ENCODE measurements at places on chromosomes 2 and 18.

- DNase-seq: no peak
Observed at GRCh38 chr2:21269382-21269781, 145.6 kb downstream of the TDRD15 start.

- no peak for DNase-seq
Observed at GRCh38 chr2:26838121-26838906, 9.6 kb upstream of the DPYSL5 start.

DNA sequence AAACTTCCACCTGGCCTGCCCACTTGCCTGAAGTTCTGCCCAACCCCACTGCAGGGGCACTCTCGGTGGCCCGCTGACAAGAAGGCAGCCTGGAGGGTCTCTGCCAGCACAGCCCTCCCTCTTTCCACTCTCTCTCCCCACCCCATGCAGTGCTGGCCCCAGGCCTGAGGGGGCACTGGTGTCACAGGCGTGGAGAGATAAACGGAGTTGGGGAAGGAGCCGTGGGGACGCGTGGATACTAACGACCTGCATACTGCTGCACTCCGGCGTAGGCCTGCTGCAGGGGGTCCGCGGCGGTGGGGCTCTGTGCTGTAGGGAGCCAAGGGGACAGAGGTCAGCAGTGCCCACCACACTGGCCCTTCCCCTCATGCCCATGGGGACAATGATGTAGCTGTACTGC lies 299.3 kb downstream of the CELF4 start:
- no peak for DNase-seq

- peak; percentile 61 for DNase-seq
Observed at GRCh38 chr18:77062518-77063003, 70.0 kb downstream of the MBP start.

DNA sequence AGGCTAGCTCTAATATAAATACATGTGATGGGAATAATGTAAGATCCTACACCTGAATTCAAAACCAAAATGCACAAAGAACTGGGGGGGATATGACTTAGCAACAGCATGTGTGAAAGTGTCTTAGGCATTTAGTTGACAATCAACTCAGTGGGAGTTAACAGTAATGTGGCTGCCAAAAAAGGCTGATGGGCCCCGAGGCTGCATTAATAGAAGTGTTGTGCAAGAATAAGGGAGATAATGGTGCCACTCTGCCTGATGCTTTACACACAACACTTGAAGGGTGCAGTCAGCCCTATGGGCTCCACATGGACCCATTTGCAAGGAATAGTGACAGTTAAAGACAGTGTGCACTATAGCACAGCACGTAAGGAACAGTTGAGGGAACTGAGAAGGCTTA lies 649.4 kb upstream of the ZEB2 start:
- no peak for DNase-seq

- DNase-seq: no peak
Observed at GRCh38 chr18:3410273-3410672, 39.7 kb upstream of the TGIF1 start.

DNA sequence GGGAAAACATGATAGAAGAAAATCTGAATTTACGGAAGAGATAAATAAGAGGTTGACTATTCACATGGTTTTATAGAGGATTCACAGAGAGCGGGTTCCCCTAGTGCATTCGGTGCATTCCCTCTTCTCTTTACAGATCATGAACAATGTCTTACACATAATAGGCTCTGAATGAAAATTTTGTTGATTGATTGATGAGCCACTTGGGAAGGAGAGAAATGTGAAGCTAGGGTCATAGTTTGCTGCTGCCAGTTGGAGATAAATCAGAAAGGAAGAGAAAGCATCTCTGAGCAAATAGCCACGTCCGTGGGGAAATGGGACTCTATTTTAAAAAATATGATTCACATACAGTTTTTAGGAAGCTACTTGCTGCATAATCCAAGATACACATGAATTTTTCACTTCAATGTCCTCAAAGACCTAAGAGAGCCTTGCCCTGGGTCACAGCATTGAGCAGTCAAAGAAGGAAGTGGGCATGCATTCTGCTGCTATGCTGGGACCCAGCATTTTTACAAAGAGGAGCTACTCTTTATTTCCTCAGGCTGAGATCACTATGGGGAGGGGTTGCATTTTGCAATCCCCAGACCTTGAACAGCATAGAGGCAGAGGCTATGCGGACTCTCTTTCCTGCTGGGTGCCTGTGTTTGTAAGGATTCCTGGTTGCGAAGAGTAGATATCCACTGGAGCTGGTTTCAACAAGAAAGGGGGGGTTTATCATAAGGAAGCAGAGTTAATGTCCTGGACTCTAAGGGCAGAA lies 395.3 kb downstream of the TSN start:
- DNase-seq: no peak

DNA sequence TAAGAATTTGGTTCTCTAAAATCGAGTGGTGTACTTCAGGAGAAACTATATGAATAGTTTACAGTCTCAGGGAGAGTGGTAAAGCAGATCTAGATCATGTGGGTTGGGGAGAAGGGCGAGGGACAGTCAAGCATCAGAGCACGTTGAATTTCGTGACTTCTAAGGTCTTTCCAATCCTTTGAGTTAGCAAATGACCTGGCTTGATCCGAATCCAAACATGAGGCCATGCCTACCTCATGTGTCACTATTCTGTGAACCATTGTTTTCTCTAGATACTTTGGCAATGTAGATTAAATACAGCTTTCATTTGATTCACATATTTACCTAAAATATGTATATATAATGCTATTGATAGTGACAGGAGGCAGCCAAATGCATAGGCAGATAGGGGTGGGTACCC lies 674.9 kb downstream of the NYAP2 start:
- no peak for DNase-seq

GRCh38 chr2:106054321-106054720 lies 139.8 kb downstream of the UXS1 start:
- DNase-seq: no peak

DNA sequence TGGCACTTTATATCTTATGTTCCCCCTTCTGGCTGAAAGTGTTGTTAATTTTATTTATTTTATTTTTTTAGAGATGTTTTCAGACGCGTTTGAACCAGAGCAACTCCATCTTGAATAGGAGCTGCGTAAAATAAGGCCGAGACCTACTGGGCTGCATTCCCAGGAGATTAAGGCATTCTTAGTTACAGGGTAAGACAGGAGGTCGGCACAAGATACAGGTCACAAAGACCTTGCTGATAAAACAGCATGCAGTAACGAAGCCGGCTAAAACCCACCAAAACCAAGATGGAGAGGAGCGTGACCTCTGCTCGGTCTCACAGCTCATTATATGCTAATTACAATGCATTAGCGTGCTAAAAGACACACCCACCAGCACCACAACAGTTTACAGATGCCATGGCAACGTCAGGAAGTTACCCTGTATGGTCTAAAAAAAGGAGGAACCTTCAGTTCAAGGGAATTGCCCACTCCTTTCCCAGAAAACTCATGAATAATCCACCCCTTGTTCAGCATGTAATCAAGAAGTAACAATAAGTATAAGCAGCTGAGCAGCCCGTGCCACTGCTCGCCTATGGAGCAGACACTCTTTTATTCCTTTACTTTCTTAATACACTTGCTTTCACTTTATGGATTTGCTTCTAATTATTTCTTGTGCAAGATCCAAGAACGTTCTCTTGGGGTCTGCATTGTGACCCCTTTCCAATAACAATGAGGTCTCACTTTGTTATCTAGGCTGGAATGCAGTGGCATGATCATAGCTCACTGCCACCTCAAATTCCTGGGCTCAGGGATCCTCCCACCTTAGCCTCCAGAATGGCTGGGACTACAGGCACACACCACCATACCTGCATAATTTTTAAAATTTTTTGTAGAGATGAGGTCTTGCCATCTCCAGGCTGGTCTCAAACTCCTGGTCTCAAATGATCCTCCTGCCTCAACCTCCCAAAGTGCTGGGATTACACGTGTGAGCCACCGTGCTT lies 55.9 kb downstream of the CACNB4 start:
- no peak for DNase-seq

- peak; percentile 14 for DNase-seq
Observed at GRCh38 chr18:12092398-12093229, 1.0 kb upstream of the ANKRD62 start.

- DNase-seq: no peak
Observed at GRCh38 chr2:53312721-53313120, 454.9 kb upstream of the CHAC2 start.

DNA sequence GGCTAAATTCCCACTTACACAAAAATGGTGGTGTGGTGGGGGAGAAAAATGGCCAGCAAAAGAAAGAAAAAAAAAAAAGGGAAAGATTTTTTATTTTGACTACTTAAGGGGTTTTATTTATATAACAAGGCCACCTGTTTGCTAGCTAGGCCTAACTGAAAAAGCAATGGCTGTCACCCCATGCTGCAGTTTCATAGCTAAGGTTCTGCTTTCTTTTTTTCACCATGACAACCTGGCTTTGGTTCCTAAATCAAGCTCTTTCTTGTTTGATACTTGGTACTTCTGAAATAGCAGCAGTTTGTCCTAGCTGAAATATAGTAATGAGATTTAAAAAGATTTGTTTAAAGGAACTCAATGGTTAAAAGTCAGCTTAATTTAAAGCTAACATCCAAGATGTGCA lies 433.2 kb upstream of the MEX3C start:
- no peak for DNase-seq

DNA sequence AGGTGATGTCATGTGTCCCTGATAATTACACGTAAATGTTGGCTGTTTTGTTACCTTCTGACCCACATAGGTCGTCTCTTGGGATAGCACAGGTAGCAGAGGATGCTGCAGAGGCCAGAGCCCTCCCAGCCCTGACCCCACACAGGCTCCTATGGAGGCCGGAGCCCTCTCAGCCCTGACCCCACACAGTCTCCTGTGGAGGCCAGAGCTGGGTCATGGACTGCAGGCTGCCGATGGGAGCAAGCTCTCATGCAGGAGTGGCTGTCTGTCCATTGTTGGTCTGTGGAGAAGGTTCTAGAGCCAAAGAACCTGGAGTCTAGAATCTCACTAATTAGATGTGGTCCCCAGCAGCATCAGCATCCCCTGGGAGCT lies 155.5 kb downstream of the LDLRAD4 start:
- DNase-seq: no peak

DNA sequence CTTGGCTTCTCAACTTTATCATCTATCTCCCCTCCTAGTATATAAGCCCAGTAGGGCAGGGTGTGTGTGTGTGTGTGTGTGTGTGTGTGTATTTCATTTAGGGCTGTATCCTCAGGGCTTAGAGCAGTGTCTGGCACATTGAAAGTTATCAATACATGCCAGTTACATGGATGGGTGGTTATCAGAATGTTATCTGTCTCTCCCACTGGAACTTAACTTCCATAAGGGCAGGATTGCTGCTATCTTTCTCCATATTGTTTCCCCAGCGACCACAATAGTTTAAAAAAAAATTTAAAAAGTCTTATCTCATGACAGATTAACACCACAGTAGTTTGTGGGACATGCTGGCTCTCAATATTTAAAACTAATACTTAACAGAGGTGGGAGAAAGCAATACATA lies 488.9 kb downstream of the PLCL1 start:
- DNase-seq: no peak

GRCh38 chr2:85409845-85410583 lies at the start of gene CAPG:
Gene CAPG, minus strand, starts transcription at chr2:85410366. Its CDS starts 8,221 bp downstream, at chr2:85402145.
- peak; percentile 58 for DNase-seq

DNA sequence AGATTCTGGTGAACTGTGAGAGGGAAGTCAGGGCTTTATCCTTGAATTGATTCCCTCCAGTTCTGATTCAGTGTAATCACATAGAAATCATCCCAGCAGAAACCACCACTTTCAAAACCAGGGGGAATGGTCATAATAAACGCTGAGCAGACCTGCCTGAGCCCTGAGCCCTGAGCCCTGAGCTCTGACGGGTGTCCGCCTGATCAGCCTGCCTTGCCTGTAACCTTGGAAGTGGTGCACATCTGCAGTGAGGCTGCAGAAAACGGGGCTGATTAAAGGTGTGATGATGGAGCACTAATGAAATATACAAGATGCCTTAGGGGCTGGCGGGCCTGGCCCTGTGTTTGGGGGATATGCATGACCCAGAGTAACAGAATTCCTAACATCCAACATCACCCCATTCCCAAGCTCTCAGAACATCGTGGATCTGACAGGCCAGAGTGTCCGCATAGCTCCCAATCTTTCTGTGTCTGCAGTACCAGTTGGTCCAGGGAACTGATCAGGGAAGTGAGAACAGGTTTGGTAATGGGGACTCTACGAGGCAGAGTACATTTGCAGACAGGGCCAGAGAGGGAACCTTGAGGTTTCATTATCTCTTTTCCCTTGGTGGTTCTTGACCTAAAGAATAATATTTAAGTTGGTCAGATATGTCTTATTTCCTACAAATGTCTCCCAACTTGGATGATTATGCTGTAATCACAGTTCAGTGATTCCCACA lies 37.8 kb downstream of the KCTD18 start:
- DNase-seq: no peak

DNA sequence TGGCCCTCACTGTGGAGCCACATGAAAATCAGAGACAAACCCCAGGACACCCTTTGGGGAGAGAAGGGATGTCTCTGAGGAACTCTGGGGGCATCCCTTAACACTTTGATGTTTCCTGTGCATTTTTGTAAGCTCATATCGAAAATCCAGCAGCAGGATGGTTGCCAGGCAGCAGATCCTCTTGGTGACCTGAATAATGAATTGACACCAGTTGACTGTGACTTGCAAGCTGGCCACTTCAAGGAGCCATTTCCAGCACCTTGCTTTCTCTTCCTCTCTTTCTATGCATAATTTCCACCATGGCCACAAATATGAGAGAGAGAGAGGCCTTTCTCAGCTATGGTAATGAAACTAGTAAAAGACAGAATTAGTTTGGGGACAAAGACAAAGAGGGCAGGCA lies 91.7 kb downstream of the NRP2 start:
- DNase-seq: no peak

Data from CD4-positive, alpha-beta T cell (primary cell).